ENCODE measurements at places on chromosomes 3 and 15.

GRCh38 chr15:39743611-39744010 lies 39.0 kb downstream of the FSIP1 start:
- DNase-seq, result no peak

DNA sequence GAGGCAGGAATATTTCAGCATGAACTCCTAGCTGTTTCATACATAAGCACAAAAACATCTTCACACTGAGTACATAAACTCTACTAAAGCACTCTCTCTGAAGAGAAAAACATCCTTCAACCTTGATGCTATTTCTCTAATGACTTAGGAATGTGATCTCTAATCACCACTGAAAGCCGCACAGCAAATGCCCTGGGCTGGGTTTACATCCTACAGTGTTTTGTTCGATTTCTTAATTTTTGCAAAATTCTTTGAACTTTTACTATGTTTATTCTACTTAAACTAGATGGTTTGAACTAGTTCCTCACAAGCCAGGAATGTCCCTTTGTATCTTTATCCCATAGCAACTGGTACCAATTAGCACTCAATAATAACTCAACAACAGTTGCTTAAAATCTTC lies 130.9 kb upstream of the ABI3BP start:
- no peak for DNase-seq

DNA sequence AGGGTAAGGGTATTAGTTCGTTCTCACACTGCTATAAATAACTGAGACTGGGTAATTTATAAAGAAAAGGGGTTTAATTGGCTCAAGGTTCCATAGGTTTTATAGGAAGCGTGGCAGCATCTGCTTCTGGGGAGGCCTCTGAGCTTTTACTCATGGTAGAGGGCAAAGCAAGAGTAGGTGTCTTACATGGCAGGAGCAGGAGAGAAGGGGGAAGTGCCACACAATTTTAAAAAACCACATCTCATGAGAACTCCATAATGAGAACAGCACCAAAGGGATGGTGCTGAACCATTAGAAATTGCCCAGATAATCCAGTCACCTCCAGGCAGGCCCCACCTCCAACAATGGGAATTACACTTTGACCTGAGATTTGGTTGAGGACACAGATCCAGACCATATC lies 12.2 kb downstream of the RNF111 start:
- DNase-seq, result no peak

GRCh38 chr3:74288761-74289160 lies 325.7 kb downstream of the CNTN3 start:
- no peak for DNase-seq

GRCh38 chr15:95174301-95175259 lies 943.2 kb downstream of the MCTP2 start:
- no peak for DNase-seq

All from stimulated activated CD4-positive, alpha-beta T cell treated with anti-CD3 and anti-CD28 coated beads, Interleukin-2, amount 100 ng/mL, for 24 hours (primary cell).